ENCODE measurements at places on chromosomes 1 and 21.

GRCh38 chr1:86866665-86867064 is 47.3 kb downstream of the SELENOF start:
- DNase-seq, result no peak

GRCh38 chr1:37094302-37094701 is 60.0 kb upstream of the GRIK3 start:
- DNase-seq, result no peak

GRCh38 chr1:109443476-109443875 is 17.2 kb upstream of the PSMA5 start:
- no peak for DNase-seq

DNA sequence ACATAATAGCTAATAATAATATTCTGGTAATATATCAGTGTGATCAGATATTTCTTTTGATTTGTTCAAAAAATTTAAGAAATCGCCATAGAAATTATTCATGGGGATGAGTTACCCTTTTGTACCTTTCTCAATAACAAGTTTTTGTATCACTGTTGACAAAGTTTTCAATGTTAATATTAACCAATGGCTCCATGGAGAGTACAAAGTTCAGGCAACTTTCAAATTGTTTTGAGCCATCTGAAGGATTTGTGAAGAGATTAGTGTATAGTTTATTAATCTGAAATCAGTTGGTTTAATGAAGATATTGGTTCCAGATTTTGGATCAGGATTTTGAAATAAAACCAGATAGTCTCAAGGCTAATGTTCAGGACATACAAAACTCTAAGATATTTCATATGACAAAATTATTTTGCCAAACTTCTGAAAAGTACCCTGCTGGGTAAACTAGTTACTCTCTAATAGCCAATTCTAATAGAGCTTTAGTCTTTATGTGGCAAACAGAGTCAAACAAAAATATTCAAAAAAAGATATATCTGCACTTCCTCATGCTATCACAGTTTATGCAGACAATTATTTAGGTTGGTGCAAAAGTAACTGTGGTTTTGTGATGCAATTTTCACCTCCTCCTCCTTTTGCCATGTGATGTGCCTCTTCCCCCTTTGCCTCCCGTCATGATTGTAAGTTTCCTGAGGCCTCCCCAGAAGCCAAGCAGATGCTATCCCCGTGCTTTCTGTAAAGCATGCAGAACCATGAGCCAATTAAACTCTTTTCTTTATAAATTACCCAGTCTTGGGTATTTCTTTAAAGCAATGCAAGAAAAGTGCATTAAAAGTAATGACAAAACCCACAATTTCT is 1105.0 kb downstream of the PLA2G4A start:
- no peak for DNase-seq

DNA sequence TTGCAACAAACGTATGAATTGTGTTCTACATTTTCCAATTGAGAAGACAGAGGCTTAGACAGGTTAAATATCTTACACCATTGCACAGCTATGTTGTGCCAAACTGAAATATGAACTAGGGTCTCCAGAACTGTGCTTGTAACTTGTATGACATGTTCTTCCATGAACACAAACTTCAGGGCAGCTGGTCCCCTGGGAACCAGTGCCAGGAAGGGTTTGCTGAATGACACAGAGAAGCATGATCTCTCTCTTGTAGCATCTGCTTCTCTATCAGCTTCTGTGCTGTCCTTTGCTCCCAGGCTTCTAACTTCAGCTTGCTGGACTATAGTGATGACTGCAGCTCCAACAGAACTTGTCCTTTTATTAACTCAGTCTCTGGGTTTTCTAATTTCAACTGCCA is 385.5 kb downstream of the SIPA1L2 start:
- no peak for DNase-seq

DNA sequence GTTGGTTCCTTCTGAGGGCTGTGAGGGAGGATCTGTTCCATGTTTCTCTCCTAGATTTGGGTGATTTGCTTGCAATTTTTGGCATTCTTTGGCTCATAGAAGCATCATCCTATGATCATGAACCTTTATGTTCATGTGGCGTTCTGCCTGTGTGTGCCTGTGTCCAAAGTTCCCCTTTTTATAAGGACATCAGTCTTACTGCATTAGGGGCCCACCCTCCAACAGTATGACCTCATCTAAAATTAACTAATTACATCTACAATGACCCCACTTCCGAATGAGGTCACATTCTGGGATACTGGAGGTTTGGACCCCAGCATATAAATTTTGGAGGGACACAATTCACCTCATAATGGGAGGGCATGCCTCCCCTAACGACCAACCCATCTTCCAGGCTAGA is 12.8 kb upstream of the CAMK1G start:
- no peak for DNase-seq

GRCh38 chr1:248622570-248623001 is 12.3 kb downstream of the OR2T11 start:
- DNase-seq, result no peak

DNA sequence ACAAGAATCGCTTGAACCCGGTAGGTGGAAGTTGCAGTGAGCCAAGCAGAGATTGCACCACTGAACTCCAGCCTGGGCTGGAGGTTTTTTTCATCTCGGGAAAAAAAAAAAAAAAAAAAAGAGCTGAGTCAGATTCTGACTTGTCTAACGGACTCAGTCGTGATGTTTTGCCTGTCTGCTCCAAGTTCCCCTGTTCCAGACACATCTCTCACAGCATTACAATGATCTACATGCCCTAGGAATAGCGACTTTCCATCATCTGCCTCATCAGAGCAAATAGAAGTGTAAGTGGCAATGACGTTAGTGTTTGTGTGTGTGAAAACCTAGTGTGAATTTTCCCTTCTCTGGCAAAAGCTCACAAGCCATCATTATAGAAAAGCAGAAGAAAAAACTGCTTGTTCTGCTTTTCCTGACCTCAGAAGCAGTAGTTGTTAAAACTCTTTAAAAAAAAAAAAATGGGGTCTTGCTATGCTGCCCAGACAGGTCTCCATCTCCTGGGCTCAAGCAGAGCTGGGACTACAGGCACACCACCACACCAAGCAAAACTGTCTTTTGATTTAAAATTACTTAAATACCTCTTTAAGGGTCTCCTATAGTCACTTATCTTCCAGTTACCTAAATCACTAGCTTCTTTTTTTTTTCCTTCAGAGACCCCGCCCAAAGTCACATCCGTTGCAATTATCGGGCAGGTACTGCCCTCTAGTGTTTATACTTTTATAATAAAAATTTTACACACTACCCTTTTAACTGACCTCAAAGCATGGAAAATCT is 37.3 kb downstream of the PLEKHO1 start:
- DNase-seq, result peak; percentile 13

- DNase-seq, result no peak
Observed at GRCh38 chr21:44572959-44573583, 458 bp upstream of the KRTAP10-4 start.

- DNase-seq, result no peak
Observed at GRCh38 chr1:184302346-184302745, 84.5 kb upstream of the C1orf21 start.

GRCh38 chr21:15549671-15550070 is 180.1 kb upstream of the USP25 start:
- no peak for DNase-seq

DNA sequence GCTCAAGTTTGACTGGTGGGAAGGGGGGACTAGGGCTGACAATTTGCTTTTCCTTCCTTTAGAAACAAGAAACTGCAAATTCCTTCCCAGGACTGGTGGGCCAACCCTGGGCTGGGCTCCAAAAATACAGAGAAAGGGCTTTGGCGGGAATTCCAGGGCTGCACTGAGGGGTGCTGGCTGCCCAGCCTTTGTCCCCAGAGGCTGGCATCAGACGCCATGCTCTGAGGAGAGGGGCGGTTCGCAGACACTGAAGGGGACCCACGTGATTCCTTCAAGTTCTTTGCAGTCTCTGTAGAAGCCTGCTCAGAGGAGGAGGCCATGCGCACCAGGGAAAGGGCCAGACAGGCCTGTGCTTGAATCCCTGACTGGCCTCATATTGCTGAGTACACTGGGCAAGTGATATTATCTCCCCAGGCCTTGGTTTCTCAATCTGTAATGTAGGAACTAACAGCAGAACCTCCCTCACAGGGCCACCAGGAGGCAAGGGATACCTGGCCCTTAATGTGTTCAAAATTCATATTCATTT is 119.5 kb downstream of the EPHB2 start:
- no peak for DNase-seq

- no peak for DNase-seq
Observed at GRCh38 chr1:17425806-17426600, 13.5 kb downstream of the RCC2 start.

DNA sequence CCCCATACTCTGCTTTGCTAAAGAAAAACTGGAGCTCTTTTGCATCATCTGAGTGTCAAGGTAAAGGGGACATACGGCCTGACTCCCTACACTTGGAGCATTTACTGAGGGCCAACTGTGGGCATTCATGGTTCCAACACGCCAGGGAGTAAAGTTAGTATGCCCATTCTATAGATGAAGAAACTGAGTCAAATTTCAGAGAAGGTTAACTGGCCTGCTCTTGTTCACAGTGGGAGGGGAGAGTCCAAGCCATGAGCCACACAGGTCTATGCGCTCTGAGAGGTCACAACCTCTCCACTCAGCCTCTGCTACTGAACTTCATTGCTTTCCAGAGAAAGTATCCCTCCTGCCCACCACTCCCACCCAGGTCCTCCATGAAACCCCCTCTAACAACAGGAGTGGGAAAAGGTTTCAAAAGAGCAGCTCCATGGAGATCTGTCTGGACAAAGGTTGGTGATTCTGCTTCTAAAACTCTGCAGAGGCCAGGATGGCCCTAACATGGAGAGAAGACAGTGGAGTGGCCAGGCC is 6.8 kb upstream of the KCNN3 start:
- DNase-seq, result no peak

- DNase-seq, result no peak
Observed at GRCh38 chr1:106780066-106780465, 276.4 kb upstream of the PRMT6 start.

- no peak for DNase-seq
Observed at GRCh38 chr1:107935396-107936064, 29.4 kb downstream of the VAV3 start.
